ENCODE measurements at places on chromosomes 3 and 15.

GRCh38 chr15:36501063-36501678, 78.3 kb upstream of the CDIN1 start:
- DNase-seq: peak; percentile 51

GRCh38 chr15:98803228-98804056, 155.1 kb downstream of the IGF1R start:
- DNase-seq: no peak

- DNase-seq: no peak
These were observed 111.9 kb downstream of the SLC9A9 start for GRCh38 chr3:143736205-143736997.

DNA sequence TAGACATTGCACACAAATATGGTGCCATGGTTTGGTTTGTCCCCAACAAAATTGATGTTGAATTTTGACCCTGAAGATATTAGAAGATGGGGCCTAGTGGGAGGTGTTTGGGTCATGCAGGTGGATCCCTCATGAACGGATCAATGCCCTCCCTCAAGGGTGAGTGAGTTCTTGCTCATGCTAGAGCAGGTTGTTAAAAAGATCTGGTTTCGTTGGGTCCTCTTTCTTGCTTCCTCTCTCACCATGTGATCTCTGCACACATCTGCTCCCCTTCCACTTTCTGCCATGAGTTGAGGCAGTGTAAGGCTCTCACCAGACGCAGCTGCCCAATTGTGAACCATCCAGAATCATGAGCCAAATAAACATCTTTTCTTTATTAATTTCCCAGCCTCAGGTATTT, 87.8 kb upstream of the MDFIC2 start:
- no peak for DNase-seq

DNA sequence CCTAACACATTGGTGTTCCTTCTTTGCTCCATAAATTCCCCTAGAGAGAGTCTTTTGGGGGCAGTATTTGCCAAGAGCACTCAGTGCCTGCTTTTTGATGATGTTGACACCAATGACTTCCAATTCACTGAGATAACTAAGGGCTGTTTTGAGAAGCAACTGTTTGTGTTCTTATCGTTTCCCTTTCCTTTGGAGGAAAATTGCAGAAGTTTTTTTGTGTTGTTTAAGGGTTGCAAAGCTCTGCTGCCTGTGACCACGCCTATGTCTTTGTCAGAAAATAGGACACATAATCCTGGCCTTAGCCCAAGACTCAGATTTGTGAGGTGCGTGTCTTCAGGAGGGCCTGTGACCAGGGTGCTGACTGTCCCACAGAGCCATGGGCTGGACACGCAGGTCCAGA, 99.6 kb downstream of the FAM43A start:
- no peak for DNase-seq

- no peak for DNase-seq
These were observed 124.5 kb upstream of the TBL1XR1 start for GRCh38 chr3:177321819-177322218.

DNA sequence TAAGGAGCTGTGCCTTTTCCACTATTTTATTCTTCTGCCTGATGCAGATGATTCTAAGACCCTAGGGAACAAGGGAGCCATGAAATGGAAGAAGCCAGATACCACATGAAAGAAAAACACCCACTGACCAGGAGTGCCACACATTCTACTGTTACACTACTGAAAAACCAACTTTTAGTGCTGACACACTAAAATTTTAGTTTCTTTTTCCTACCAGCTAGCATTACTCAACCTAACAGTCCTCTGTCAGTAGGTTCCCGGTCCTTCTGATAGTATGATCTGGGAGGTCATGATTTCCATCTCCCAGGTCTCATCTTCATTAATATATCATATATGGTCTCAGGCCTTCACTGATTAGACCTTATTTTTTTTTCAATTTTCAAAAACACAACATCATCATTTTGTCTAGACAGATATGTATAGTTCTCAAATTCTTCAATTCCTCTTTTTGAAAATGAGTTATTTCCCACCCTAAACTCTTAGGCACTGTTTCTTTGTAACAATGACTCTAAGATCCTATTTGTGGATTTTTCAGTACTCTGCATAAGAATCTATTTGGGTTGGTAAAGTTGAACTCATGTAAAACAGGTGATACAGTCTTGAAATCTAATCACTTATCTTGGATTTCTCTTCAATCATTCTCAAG, 321.8 kb downstream of the CTNNB1 start:
- DNase-seq: no peak

DNA sequence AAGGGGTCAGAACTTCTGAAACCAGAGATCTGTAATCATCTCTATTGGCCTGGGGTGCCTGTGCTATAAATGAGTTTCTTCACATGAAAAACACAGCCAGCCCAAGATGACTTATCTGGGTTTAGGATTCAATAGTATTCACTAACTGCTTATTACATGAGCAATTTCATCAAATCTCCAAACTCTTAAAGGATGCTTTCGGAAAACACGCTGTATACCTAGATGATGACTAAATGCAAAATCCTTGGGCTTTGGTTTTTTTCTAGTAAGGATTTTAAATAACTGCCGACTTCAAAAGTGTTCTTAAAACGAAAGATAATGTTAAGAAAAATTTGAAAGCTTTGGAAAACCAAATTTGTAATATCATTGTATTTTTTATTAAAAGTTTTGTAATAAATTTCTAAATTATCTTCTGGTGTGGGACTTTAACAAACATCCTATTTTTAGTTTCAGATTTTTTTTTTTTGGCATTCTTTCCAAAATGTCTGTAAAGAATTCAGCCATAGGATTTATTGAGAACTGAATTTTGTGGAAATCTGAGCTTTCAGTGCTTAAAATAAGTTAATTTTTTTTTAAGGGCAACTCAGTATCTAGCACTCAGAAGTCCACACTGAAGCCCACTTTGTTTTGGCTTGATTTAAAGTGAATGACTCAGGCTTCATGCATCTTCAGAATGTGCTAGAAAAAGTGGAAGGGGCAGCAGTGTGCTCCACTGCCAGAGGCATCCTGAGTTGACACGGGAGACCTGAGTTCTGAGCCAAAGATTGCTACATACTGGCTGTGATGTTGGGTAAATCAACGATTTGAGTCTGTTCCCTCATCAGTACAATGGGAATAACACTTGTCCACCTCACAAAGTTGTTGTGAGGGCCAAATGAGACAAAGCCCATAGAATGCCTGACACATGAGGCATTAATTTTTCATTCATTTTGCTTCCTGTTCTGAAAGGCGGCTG, 18.7 kb downstream of the TMEM43 start:
- DNase-seq: no peak

DNA sequence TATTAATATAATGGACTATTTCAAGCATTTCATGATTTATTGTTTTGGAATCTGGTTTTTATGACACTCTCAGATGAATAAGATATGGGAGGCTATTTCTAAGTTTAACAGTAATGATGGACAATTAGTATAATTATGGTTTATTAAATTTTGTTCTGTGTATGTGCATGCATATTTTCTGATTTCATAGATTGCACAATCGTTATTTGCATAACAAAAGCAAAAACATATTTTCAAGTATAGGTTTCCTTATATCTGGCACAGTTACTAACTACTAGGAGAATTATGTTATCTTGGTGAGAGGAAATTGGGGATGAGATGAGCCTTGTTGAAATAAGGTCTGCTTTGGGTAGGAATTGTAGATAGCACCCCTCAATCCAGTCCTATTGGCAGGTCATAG, 413.1 kb downstream of the MCTP2 start:
- no peak for DNase-seq

- no peak for DNase-seq
These were observed 7.3 kb downstream of the CCDC71 start for GRCh38 chr3:49158792-49159191.

DNA sequence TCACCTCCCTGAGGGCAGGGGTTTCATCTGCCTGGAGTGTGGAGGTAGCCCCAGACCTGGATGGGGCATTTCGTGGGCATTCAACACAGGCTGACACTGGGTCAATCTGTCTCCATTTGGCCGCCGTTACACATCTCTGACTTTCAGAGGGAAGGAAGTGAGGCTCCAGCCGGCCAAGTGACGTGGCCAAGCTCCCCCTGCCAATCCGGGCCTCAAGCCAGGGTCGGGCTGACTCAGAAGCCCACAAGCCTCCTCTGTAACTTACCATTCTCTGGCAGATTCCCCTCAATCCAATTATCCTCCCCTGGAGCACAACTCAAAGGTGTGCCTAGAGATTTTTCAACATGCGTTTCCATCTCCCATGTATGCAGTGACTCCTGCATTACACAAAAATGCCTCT, 227.6 kb downstream of the KLF13 start:
- no peak for DNase-seq

DNA sequence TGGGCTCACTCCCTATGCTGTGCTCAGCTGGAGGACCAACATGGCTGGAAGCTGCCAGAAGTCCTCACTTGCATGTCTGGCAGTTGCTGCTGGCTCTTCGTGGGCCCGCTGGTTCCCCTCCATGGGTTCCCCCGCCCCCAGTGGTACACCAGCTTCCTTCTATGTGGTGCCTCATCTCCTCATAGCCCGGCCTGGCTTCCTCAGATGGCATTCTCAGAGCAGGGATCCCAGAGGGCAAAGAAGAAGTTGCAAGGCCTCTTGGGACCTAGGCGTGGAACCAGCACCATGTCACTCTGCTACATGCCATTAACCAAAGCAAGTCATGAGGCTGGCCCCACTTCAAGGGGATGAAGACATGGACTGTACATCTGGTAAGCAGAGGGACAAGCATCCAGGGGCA, 2.9 kb upstream of the CFAP92 start:
- DNase-seq: no peak

DNA sequence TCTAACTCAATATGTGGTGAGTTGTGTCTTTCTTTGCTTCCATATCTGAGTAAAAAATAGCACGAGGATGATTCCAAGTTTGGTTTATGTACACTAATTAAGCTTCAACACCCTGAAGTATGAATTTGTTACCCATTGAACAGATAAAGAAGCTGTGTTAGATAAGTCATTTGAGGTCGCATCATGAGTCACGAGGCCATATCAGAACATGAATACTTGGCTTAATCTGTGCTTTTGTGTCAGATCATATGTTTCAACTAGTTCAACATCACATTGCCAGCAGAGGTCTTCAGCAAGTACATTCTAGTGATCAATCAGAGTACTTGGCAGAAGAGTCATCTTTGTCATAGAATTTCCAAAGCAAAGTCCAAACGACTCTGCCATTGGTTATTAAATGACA, 26.3 kb upstream of the MITF start:
- DNase-seq: no peak

DNA sequence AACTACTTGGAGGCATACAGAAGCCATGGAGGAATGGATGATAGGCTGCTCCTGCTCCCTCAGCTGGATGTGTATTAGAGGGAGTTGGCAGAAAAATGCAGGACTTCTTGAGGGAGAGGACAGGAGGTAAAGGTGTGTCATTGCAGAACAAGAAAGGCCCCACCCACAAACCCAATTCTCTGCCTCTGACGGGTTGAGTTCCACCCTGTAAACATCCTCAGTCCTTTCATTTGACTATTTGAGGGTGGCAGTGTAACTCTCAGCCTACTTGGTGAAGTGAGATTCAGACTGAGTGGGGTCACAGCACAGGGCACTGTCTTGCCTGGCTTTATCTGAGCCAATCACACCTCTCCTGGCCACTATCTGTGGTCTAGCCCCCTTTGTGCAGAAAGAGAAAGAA, at the start of gene TPRG1:
Gene TPRG1 (plus strand): TSS at position 265 of the 400 bp plus-strand sequence. CDS start 35,414 bp downstream, outside the sequence.
- DNase-seq: no peak

GRCh38 chr15:25931851-25932250, 68.7 kb upstream of the ATP10A start:
- DNase-seq: no peak

DNA sequence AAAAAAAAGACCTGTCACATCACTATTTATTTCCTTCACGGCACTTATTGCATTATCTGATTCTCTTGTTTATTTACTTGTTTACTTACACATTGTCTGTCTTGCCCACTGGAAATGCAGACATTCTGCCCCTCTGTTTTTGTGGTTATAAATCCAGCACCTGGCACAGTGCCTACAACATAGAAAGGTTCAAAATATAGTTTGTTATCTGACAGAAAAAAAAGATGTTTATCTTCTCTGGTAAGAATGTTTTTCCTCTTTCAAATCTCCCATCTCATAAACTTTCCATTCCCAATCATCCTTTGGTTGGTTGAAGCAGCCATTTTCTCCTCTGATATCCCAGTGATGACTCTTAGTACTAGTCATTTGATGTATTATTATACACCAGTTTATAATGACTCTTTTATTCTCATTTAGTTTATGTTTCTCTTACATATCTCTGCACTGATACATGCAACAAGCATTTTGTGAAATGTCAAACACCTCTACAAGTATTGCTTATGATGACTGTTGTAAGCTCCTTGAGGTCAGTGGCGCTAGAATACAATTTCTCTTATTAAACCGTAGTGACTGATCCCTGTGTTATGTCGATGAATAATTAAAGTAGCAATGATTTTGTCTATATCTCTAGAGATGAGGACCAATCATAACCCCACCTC, 398.4 kb upstream of the TBL1XR1 start:
- no peak for DNase-seq

DNA sequence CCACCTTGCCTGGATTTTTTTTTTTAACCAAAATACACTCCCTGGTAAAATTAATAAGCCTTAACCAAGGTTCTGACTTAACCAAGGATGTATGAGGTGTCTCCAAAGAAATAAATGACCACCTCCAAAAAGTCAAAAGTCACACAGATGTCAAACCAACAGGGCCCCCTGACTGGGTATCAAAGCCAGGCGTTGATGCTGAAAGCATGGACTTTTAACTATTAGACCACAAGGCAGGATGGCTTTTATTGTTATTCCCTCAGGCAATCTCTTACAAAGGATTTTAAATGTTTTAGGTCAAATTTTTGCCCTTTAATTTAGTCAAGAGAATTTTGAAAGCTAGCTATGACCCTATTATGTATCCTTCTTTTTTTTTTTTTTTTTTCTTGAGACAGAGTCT, 60.4 kb downstream of the OSTN start:
- DNase-seq: no peak

- no peak for DNase-seq
These were observed 29.5 kb downstream of the ABHD2 start for GRCh38 chr15:89117790-89118189.

- DNase-seq: no peak
These were observed 68.8 kb upstream of the ABHD2 start for GRCh38 chr15:89019436-89019835.

DNA sequence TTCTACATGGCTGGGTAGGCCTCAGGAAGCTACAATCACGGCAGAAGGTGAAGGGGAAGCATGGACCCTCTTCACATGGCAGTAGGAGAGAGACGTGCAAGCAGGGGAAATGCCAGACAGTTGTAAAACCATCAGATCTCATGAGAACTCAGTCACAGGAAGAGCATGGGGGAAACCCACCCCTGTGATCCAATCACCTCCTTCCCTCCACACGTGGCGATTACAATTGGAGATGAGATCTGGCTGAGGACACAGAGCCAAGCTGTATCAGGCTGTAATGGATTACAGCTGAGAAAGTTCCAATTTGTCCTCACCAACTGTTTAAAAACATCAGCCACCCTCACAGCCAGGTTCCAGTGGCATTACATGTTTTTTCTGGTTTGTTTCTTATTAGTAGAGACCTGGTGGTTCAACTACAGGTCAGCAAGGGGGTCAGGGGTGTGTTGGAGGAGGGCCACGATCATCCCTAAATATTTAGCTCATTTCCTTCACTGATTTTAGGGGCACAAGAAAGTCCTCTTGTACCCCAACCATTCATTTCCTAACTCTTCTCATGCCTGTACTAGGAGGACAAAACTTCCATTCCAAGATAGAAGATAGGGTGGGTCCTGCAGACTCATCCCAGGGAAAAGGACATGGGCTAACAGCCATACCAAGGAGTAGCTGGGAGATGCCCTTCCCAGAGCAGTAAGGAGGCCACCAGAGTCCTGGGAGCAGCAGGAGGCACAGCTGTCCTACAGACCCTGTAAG, 54.4 kb downstream of the ANXA2 start:
- no peak for DNase-seq

GRCh38 chr3:15531346-15531745, 9.8 kb upstream of the COLQ start:
- no peak for DNase-seq
